ENCODE measurements at places on chromosomes 7 and 10.

DNA sequence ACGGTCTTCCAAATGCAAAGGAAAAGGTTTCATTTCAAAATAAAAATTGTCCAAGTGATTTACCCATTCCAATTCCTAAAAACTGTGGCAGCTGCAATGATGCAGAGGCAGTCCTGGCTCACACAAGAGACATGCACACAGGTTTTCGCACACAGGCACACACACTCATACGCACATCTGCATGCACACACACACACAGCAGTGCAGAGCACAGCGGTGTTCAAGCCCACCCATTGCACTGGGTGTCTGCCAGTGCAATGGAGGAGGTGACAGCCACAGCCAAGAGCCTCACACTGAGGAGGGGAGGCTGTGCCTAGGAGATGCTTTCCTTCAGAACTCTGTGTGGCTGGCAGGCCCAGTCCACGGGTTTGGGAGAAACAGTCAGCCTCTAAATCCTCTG, 123.7 kb downstream of the SLIT1 start:
- H3K27me3 ChIP-seq: no peaks in the 10 kb centered on the region
- no peak overlapping the region for H3K27ac ChIP-seq
- no peak overlapping the region for H3K4me3 ChIP-seq
- no peaks in the 10 kb centered on the region for H3K36me3 ChIP-seq
- DNase-seq: no peak
- H3K4me1 ChIP-seq: no peaks in the 10 kb centered on the region

DNA sequence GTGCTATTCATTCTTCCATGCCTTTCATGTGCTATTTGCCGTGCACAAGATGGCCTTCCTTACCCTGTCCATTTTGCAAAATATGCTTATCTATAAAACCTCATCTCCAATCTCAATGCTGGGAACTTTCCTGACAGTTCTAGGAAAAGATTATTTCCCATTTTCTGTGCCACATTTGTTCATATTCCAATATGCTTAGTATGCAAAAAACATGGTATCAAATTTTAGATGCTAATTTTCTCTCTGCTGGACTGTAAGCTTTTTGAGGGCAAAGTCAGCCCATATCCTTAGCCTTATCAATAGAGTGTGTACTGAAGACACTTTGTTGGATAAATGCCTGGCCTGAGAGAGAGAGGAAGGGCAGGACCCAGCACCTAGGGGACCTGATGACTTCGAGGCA, 39.4 kb downstream of the MGAM2 start:
- peaks cover 2% of the 10 kb centered on the region for H3K36me3 ChIP-seq
- H3K4me3 ChIP-seq: no peak overlapping the region
- H3K27ac ChIP-seq: no peak overlapping the region

DNA sequence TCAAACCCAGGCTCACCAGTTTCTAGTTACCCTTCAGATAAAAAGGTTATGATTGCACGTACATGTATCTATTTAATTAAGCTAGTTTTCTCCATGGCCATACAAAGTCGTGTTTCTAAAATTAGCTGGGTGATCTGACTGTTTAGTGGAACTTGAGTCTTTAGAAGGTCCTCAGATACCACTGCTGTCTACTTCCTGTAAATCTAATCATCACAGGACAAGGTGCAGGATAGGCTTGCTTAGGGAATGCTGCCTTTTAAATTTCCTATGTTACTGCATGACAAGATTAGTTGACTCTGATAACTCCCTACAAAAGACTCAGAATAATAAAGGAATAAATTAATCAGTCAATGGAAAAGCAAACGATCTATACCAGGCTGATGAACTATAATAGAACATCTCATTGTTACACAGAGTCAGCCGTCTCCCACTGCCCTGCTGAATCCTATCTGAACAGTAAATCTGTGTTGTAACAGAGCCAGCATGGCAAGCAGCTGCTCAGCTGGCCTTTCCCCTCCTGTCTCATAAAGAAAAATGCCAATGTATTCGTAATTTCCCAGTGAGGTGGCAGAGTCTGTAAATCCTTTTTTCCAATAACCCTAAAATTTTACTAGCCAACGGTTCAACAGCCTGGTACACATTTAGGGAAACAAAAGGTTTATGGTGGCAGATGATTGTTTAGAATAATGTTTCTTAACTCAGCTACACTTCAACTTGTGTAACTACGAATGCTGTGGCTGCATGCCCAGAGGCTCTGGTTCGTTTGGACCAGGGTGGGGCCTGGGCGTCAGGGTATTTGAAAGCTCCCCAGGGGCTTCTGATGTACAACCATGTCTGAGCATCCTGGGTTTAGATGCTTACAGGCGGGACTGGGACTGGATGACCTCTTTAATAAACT, 318.0 kb downstream of the PAXIP1 start:
- H3K4me1 ChIP-seq: no peaks in the 10 kb centered on the region
- DNase-seq: no peak
- no peak overlapping the region for H3K27ac ChIP-seq
- H3K36me3 ChIP-seq: no peaks in the 10 kb centered on the region
- no peaks in the 10 kb centered on the region for H3K27me3 ChIP-seq
- H3K4me3 ChIP-seq: no peak overlapping the region

- DNase-seq: no peak
- H3K27me3 ChIP-seq: peaks cover 14% of the 10 kb centered on the region
- peak within 1 kb of the TSS; percentile 38 for H3K27ac ChIP-seq
- peaks cover 3% of the 10 kb centered on the region for H3K36me3 ChIP-seq
- peaks cover 19% of the 10 kb centered on the region for H3K4me1 ChIP-seq
Measured at GRCh38 chr7:76424413-76425111, at the start of gene ZP3. ZP3 (plus strand) TSS chr7:76424950; CDS start chr7:76424965, 15 bp downstream.

- H3K4me3 ChIP-seq: no peak overlapping the region
- H3K27me3 ChIP-seq: no peaks in the 10 kb centered on the region
- peaks cover 54% of the 10 kb centered on the region for H3K36me3 ChIP-seq
- H3K4me1 ChIP-seq: peaks cover 41% of the 10 kb centered on the region
Measured at GRCh38 chr7:155710530-155710929, 66.1 kb downstream of the RBM33 start.

DNA sequence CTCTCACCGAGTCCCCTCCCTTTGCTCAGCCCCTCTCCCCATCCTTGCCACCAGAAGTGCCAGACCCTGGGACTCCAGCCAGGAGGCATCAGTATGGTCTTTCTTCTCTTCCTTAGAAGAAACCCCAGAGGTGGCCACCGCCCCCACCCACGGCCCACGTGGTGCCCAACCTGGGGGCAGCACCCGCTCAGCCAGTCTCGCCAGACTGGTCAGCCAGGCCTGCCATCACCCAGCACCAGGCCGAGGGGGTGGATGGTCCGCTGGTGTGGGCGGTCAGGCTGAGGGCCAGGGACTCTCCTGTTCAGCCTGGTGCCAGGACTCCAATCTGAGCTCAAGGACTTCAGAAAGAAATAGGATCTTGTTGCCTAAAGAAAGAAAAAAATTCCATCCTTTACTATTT, 5.8 kb upstream of the CLDN4 start:
- no peak overlapping the region for H3K4me3 ChIP-seq
- peaks cover 66% of the 10 kb centered on the region for H3K27me3 ChIP-seq
- H3K4me1 ChIP-seq: peaks cover 31% of the 10 kb centered on the region
- no peaks in the 10 kb centered on the region for H3K36me3 ChIP-seq

DNA sequence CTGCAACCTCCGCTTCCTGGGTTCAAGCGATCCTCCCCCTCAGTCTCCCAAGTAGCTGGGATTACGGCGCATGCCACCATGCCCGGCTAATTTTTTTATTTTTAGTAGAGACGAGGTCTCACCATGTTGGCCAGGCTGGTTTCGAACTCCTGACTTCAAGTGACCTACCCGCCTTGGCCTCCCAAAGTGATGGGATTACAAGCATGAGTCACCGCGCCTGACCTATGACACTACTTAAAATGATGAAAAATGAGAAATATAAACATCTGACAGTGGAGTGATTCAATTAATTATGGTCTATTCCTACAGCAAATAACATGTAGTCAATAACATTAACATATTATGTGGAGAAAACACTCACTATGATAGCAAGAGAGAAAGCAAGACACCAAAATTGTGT, 2.2 kb downstream of the BRAT1 start:
- no peak for DNase-seq
- peaks cover 29% of the 10 kb centered on the region for H3K36me3 ChIP-seq
- H3K27ac ChIP-seq: no peak overlapping the region
- H3K27me3 ChIP-seq: no peaks in the 10 kb centered on the region
- peak overlapping the region; percentile 89 for H3K4me3 ChIP-seq

- no peak overlapping the region for H3K4me3 ChIP-seq
- no peaks in the 10 kb centered on the region for H3K4me1 ChIP-seq
- H3K36me3 ChIP-seq: peaks cover under 1% of the 10 kb centered on the region
- DNase-seq: no peak
- no peak overlapping the region for H3K27ac ChIP-seq
- no peaks in the 10 kb centered on the region for H3K27me3 ChIP-seq
Measured at GRCh38 chr7:32039000-32039756, 31.0 kb downstream of the PDE1C start.

DNA sequence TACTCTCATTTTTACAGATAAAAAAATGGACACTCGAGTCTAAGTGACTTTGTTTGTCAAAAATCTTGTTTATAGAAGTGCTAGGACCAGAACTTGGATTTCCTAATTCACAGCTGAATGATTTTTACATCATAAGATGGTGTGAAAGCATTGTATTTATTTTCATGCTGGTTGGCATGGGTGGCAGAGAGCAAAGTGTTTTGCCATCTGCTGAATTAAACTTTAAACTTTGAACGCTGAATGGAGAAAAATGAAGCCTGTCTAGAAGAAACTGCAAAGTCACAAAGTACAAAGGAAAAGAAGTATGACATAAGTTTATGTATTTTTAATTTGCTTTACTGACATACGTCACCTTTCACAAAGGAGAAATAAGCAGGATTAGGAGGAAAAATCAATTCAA, 142.0 kb downstream of the NRBF2 start:
- DNase-seq: no peak
- H3K27me3 ChIP-seq: no peaks in the 10 kb centered on the region
- H3K4me1 ChIP-seq: peaks cover 14% of the 10 kb centered on the region
- H3K27ac ChIP-seq: no peak overlapping the region

GRCh38 chr10:35388197-35388596, 51.9 kb downstream of the CCNY start:
- H3K36me3 ChIP-seq: peaks cover 4% of the 10 kb centered on the region
- no peak for DNase-seq
- no peaks in the 10 kb centered on the region for H3K27me3 ChIP-seq
- peaks cover 64% of the 10 kb centered on the region for H3K4me1 ChIP-seq
- no peak overlapping the region for H3K27ac ChIP-seq

DNA sequence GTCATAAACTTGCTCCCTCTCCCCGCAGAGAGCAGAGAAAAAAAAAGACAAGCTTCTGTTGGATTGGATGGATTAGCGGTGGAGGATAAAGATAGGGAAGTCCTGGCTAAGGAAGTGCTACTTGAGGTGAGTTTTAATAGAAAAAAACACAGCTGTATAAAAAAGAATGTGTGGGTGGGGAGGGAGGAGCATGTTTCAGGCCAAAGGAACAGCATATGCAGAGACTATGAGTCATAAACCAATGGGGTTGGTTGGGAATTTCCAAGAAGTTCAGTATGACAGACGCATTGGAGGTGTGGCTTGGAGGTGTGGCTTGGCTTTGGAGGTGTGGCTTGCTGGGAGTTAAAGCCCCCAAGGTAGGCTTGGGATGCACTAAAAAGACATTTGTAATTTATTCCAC, 103.0 kb upstream of the LSM8 start:
- no peak for DNase-seq
- H3K4me1 ChIP-seq: no peaks in the 10 kb centered on the region
- H3K4me3 ChIP-seq: no peak overlapping the region
- no peak overlapping the region for H3K27ac ChIP-seq
- H3K27me3 ChIP-seq: peaks cover 31% of the 10 kb centered on the region

- peaks cover 10% of the 10 kb centered on the region for H3K27me3 ChIP-seq
- H3K27ac ChIP-seq: no peak overlapping the region
- H3K4me3 ChIP-seq: no peak overlapping the region
- peaks cover 2% of the 10 kb centered on the region for H3K36me3 ChIP-seq
- H3K4me1 ChIP-seq: no peaks in the 10 kb centered on the region
Measured at GRCh38 chr7:34070511-34071323, 165.4 kb downstream of the BMPER start.

DNA sequence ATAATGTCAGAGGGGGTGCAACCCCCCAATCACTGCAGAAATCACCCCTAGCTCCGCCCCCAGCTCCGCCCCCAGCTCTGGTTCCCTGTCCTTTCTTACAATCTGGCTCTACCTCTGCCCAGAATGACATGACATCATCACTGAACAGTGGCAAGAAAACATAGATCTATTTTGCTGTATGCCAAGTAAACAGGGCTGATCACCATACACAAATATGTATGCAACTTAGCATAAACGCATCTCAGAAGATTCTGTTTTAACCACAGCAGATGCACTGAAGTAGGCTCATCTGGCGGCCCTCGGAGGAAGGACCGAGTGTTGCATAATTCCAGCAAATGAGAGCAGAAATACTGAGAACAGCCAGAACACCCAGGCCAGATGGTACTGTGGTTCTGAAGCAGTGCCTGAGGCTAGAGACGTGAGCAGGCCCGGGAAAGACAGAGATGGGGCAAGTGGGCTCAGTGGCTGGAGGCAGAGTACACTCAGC, 293.3 kb upstream of the KLF14 start:
- peaks cover 69% of the 10 kb centered on the region for H3K36me3 ChIP-seq
- peaks cover 76% of the 10 kb centered on the region for H3K4me1 ChIP-seq
- DNase-seq: no peak
- peak overlapping the region; percentile 70 for H3K27ac ChIP-seq
- H3K27me3 ChIP-seq: no peaks in the 10 kb centered on the region

DNA sequence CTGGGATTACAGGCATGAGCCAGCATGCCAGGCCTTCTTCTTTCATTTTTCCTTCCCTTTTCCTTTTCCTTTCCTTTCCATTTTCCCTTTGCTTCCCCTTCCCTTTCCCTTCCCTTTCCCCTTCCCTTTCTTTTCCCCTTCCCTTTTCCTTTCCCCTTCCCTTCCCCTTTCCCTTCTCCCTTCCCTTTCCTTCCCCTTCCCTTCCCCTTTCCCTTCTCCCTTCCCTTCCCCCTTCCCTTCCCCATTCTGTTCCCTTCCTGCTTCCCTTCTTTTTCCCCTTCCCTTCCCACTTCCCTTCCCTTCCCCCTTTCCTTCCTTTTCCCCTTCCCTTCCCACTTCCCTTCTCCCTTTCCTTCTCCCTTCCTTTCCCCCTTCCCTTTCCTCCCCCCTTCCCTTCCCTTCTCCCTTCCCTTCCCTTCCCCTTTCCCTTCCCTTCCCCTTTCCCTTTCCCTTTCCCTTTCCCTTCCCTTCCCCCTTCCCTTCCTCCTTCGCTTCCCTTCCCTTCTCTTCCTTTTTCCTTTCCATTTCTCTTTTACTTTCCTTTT, 712.2 kb upstream of the POM121L12 start:
- DNase-seq: no peak
- H3K4me3 ChIP-seq: no peak overlapping the region
- H3K4me1 ChIP-seq: no peaks in the 10 kb centered on the region

Data from central memory CD8-positive, alpha-beta T cell (primary cell).